NCI-H69 (cell line): ENCODE measurements at places on chromosomes 12 and 14.

DNA sequence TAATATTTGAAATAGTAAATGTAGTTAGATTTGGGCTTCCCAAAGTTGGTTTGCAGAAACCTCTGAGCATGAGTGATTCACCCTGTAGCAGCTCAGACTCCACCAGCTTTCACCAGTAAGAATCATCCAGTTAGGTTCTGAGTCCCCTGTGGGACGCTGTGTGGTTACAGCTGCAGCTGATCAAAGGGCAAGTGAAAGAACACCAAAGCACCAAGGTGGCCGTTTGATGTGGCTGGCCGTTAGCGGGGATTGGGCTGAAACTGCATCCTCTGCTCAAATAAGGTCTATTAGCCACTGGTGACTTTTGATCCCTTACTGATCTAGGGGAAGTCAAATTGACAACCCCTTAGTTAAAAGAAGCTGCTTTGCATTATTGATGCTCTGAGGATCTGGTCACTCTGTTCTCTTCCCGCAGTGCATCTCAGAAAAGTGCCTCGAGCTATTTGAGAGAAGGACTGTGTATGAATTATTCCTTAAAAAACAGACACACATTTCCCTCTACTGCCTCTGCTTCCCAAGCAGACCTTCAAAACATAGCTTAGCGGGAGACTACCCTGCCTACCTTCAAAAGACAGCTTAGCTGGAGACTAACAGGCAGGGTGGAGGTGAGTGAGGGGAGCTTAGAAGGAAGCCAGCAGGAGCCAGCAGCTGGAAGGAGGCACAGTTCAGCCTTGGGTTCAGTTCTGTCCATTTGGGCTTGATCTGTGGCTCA lies 3.7 kb downstream of the ABHD12B start:
- DNase-seq, result peak; percentile 56

DNA sequence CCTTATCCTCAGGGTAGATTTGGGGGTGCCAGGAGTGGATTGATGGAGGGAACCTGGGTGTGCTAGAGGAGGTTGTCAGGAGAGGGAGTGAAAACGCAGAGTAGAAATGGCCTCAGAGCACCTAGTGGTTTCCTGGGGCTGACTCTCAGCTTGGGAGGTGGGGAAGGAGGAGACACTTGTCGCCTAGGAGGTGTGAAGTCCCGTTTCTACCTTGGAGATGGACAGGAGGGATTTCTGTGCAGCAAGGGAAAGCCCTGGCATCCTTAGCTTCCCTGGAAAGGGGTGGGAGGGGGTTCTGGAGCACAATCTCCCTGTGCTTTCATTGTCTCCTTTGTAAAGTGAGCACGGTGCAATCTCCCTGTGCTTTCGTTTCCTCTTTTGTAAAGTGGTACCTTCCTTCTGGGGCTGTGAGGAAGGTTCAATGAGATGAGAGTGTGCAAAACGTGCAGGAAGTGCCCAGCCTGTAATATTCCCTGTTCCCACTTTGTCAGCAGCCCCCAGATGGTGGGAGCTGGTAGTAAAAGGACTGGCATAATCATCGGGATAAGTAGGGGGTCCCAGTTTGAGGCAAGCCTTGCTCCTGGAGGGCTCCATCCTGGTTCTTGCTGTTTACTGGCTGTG lies 1.6 kb downstream of the OAS3 start:
- peak; percentile 39 for DNase-seq

- no peak for DNase-seq
Observed at GRCh38 chr12:24222968-24223367, 273.5 kb upstream of the SOX5 start.

DNA sequence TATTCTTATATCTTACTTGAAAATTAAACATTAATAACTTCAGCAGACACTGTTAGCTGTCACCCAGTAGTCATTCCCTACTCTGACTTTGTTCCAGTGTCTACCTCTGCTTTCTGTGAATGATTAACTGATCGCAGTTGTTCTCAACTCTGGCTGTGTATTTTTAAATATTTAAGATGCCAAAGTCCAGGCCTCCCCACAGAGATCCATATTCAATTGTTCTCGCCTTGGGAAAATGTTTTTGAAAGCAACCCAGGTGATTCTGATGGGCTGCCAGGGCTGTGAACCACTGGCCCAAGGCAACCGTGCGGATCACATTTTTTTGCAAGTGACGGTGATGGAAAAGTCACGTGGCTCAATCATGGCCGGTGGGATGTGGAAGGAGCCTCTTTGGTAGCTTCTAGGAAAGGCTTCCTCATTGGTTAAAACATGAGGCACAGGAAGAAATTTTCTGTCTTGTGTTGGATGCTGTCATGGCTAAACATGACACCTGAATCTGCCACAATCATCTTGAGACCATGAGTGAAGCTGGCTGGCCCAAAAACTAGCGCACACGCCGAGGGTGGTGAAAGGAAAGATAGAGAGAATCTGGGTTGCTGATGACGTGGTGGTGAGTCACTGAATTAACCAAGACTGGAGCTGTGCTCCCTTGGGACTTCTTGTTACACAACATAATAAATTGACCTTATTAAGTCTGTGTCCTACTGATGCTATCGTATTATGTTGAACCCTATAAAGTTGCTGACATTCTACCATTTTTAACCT lies 37.2 kb downstream of the RDH12 start:
- peak; percentile 68 for DNase-seq

DNA sequence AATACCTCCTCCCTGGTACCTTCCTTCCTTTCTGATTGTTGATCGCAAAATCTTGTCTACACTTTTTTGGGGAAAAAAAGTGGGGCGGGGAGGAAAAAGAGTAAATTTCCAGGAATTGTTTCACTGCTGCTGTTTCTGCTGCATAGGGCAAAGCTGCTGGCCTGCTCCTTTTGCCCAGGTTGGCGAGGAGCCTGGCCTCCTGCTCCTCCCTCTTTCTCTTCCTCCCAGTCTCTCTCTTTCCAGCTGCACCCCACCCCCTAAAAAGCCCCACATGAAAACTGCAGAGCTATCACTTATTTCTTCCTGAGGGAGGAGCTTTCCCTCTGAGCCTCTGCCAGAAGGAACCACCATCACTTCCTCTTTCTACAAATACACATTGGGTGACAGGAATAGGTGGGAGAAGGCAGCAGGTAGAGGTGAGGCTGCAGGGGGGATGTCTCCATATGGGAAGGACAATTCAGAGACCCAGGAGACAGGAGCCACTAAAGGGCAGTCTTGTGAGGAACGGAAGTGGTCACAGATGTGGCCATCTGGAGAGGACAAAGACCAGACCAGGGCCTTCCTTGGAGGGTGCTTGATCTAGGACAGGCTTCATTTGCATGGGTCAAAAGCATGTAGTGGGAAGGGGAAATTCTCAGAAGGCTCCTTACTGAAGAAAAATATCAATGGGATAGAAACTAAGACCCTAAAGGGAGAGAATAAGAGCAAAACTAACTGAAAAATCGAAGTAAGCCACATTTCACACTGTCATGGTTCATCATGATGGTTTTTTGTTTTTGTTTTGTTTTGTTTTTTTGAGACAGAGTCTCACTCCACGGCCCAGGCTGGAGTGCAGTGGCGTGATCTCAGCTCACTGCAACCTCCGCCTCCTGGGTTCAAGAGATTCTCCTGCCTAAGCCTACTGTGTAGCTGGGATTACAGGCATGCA lies 14.8 kb downstream of the ZBTB39 start:
- DNase-seq, result peak; percentile 29

DNA sequence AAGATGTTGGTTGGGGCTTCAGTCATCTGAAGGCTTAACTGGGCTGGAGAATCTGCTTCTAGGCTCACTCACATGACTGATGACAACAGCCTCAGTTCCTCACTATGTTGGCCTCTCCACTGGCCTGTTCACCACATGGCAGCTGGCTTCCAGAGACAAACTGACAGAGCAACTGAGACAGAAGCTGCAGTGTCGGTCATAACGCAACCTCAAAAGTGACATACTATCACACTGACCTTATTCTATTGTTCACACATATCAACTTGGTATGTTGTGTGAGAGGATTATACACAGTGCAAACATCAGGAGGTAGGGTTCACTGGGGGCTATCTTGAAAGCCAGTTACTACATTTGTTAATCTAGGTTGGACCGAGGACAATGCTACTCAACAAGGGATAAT lies 92.9 kb downstream of the PAWR start:
- no peak for DNase-seq

DNA sequence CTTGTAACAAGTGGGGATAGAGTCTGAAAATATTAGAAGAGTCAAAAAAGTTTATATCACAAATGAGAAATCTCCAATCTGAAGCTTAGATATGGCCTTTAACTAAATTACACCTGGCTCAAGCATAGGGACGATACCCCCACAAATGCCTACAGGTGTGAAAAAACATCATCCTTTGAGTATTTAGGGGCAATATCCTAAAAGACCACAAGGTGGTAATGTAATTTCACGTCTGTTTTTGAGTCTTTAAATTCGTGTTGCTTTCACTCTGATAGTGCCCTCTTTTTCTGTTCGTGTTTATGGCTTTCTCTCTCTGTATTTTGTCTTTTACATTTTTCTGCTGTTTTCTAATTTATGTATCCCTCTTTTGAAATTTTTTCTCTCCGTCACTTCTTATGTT lies 84.3 kb downstream of the ETNK1 start:
- DNase-seq, result peak; percentile 55

DNA sequence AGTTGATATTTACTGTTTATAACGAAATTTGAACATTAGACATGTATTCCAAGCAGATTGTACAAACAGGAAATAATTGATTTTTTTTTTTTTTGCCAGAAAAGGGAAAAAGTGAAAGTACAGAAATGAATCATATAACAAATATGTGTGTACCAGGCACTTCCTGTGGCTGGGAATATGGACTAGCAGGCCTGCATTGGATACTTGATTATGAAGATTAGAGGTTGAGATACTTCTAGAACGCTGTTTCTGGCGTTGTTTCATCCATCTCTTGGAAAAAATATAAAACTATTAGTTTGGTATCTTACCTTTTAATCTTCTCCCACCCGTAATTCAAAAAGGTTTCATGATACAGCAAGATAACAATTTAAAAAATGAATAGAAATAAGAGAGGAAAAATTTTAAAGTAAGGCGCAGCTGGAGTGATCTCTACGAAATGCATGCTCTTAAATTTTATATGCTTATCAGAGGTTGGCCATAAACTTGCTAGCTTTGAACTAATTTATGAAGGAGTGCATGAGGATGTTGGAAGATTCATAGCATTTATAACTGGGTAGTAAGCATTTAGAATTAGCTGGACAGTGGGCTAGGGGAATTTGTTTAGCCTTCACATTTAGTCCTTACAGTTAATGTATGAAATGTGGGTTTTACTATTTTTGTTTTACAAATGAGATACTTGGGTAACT lies 90.8 kb downstream of the AEBP2 start:
- no peak for DNase-seq

DNA sequence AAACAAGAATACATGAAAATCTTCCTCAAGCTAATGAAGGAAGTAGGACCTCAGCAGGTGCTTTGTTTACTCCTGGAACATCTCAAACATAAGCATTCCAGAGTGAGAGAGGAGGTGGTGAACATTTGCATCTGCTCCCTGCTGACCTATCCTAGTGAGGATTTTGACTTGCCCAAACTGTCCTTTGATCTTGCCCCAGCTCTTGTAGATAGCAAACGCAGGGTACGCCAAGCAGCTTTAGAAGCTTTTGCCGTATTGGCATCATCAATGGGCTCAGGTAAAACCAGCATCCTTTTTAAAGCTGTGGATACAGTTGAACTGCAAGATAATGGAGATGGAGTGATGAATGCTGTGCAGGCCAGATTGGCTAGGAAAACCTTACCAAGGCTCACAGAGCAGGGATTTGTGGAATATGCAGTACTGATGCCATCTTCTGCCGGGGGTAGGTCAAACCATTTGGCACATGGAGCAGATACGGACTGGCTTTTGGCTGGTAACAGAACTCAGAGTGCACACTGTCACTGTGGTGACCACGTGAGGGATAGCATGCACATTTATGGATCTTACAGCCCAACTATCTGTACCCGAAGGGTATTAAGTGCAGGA lies 1.9 kb downstream of the TOGARAM1 start:
- DNase-seq, result peak; percentile 36

- peak; percentile 37 for DNase-seq
Observed at GRCh38 chr12:14853961-14854360, 10.6 kb upstream of the ART4 start.

DNA sequence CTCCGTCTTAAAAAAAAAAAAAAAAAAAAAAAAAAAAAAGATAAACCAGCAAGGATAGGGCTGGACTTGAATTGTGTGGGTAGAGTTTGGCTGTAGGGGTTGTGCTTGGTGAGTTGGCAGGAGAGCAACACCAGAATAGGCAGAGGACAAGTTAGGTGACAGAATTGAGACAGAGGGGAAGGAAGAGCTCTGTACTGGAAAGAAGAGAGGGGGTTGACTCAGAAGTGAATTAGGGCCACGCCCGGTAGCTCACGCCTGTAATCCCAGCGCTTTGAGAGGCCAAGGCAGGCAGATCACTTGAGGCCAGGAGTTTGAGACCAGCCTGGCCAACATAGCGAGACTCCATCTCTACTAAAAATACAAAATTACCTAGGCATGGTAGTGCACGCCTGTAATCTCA lies 6.1 kb upstream of the TMEM30B start:
- DNase-seq, result no peak

GRCh38 chr12:13241833-13242488 lies 45.4 kb downstream of the EMP1 start:
- DNase-seq, result peak; percentile 82

- DNase-seq, result no peak
Observed at GRCh38 chr14:49654511-49654910, 19.5 kb upstream of the DNAAF2 start.

GRCh38 chr14:76950055-76951020 lies 78.2 kb downstream of the IRF2BPL start:
- no peak for DNase-seq

DNA sequence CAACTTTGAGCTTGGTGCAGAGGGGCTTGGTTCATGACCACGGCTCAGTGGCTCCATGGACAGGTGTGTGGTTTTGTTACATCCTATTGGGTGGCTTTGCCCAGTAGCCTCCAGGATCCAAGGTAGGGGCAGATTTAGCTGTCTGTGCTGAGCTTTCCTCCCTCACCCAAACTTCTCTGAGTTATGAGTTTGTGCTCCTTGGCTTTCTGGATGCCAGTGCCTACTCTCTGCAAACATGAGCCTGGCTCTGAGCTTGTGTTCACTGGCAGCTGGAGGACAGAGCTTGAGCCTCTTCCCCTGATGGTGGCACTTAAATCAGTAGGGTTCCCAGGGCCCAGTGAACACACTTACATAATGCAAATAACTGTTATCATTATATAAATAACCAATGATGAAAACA lies 45.3 kb upstream of the HECTD1 start:
- DNase-seq, result peak; percentile 16

- DNase-seq, result peak; percentile 97
Observed at GRCh38 chr14:37197421-37198272, at the start of gene MIPOL1. Gene MIPOL1, plus strand, starts transcription at chr14:37197937. Its CDS starts 49,952 bp downstream, at chr14:37247889.

GRCh38 chr12:10673659-10674384 lies at the start of gene STYK1:
Gene STYK1, minus strand, starts transcription at chr12:10674052. Its CDS starts 39,434 bp downstream, at chr12:10634618.
- DNase-seq, result peak; percentile 50

DNA sequence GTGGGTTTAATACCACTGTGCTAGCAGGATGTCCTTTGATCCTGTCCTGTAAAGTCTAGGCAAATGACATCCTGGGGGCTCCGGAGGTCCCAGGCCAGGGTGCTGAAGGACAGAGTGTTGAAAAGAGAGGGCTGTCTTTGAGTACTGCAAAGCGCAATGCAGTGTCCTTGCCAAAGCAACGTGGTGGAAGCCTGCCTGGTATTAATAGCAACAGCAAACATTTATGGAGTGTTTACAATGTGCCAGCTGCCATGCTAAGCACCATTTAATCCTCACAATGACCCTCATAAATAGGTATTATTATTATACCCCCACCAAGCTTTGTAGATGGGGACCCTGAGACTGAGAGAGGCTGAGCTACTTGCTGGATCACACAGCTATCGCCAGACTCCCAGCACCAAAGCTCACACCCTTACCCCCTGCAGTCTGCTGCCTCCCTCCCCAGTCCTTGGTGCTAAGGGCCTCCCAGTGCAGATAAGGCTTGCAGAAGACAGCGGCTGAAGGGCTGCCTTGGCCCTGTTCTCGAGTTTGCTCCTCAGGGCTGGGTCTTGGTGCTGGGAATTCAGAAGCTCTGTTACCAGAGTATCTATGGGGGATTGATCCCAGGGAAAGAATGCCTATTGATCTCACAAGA lies 427.7 kb downstream of the FUT8 start:
- DNase-seq, result peak; percentile 96
